ENCODE measurements at places on chromosomes 2 and 18. TPM values are rescaled to one million over a fixed set of nuclear protein-coding genes. Genes with fewer than 3 reads are reported as not detected.

DNA sequence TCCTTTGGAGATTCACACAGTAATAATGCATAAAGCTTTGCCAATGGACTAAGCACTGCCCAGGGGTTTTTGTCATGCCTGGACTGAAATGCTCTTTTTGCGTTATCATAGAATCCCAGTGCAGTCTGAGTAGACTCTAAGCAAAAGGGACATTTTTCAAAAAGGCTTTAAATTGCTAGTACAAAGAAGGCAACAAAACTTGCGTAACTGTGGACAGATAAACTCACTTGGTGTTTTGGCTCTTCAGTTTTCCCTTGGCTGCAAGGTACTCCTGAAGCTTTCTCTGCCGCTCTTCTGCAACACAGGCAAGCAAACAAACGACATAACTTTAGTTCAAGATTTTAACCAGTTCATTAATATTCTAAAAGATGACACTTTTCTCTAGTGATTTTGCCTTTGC lies 2.1 kb downstream of the CKAP2L start:
- no peak for DNase-seq

DNA sequence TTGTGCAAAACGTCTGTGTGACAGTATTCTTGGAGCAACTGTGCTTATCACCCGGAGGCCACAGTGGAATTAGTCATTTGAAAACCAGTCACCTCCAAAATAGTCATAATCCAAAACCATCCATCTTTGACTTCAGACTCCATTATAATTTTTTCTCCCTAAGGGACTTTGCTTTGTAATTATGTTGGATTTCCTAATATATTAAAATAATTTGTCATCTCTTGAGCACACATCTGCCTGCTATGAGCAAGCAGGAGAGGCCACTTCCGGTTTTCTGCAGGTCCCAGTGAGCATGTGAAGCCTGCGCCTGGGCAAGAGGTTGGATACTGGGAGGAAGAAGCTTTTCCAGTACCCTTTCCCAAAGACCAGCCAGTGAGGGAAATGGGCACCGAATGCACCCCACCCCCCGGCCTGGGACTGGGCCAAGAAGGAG lies 57.7 kb downstream of the ODC1 start:
- DNase-seq = no peak

DNA sequence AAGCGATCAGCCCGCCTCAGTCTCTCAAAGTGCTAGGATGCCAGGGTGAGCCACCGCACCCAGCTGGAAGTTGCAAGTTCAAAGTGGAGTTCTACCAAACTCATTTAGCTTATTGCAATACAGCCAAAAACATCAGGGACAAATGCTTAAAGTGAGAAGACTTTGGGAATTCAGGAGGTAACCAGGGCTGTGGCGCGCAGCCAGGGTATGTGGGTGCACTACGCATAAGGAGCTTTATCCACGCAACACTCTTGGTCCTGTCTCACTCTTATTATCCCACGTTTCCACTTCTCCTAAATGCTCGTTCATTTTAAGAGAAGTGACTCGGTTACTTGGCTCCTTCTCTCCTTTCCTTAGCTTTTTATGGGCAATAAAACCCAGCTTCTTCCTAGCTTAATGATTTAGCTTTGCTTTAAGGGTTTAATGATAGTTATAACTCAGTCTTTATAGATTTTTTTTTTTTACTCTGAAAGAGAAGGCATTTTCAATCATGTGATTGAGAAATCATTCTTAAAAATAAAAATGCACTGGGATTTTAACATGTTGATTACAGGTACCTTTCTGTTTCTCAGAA lies 199.8 kb downstream of the KCNE4 start:
- no peak for DNase-seq

- no peak for DNase-seq
Observed at GRCh38 chr2:96468904-96469303, 36.3 kb downstream of the NEURL3 start.

GRCh38 chr2:106963156-106963555 lies 77.2 kb upstream of the ST6GAL2 start:
- DNase-seq = no peak

GRCh38 chr2:74036450-74037195 lies 51.9 kb downstream of the TET3 start:
- DNase-seq = no peak

DNA sequence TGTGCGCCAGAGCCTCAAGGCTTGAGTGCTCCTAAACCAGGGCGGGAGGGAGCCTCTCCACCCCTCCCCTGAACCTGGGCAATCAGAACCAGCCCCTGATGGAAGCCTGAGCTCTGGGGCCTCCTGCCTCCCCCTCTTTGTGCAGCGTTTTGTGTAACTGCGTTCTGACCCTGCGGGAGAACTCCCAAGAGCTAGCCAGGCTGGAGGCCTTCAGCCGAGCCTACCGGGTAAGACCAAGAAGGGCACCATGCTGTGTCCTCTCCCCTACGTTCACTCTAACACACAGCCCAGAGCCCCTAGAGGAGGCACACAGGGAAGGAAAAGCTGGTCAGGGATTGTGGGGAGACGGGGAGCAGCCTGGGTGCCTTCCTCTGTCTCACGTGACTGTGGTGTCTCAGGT lies 108.0 kb downstream of the PLB1 start:
- DNase-seq = no peak

- no peak for DNase-seq
Observed at GRCh38 chr2:12663306-12664037, 53.3 kb upstream of the TRIB2 start.

DNA sequence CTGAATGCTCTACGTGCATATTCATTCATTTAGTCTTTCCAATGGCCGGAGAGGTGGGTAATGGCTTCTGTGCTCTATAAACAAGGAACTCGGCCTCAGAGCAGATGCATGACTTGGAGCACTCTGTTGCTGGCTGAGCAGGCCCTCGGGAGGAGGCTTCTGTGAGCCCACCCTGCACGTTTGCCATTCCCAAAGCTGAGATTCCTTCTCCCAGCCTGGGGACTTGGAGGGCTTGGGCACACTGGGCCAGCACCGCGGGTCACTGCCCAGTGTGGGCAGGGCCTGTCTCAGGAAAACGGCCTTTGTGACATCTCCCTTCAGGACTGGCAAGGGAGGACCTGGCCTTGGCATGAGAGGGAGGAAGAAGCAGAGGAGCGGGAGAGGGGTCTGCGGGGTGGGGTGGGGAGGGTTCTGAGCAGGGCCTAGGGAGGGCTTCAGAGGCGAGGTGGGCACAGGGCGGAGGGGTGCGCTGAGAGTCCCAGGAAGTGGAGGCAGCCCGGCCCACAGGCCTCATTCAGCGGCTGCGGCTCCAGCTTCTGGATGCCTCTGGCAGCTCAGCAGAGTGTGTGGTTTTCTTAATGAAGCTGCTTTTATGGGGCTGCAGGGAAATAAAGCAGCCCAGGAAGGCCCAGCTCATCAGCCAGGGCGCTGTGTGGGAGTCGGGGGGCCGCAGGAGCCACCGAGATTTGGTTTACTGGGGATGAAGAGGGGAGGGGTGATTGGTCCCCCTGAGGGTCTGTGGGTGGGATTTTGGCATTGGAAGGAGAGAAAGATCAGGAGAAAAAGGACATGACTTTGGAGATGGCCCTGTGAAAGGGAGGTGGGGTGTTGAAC lies 51.7 kb upstream of the OTOF start:
- DNase-seq = no peak

DNA sequence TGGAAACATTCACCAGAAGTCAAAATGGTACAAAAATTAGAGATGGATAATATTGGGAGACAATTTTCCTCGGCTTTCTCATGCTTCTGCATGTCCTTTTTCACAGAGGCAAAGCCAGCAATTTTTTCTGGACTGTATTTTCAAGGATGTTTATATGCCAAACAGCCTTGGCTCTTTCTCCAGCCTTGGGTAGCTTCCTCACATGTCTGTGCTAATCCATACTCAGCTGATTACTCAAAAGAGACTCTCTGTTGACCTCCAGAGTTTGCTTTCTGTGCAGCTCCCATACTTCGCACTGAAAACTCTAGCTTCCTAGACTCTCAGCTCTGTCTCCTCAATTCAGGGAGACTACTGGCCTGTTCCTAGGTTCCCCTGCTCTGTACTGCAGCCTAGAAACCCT lies 10.6 kb downstream of the C18orf63 start:
- DNase-seq = no peak

DNA sequence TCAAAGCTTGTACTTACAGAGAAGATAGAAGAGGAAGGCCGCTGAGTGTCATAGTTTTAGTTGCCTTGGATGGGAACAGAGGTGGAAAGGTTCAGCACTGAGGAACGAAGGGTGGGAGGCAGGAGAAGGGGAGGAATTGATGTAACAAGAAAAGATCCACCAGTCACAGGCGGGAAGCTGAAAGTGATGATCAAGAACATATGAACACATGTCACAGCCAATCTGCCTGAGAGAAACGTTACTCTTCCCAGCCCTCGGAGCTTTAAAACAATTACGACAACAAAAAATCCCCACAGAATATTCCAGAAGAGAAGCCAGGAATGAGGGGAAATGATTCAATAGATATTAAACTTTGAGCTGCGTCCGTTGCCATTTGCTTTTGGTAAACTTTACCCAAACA lies 87.1 kb downstream of the TSHZ1 start:
- no peak for DNase-seq

DNA sequence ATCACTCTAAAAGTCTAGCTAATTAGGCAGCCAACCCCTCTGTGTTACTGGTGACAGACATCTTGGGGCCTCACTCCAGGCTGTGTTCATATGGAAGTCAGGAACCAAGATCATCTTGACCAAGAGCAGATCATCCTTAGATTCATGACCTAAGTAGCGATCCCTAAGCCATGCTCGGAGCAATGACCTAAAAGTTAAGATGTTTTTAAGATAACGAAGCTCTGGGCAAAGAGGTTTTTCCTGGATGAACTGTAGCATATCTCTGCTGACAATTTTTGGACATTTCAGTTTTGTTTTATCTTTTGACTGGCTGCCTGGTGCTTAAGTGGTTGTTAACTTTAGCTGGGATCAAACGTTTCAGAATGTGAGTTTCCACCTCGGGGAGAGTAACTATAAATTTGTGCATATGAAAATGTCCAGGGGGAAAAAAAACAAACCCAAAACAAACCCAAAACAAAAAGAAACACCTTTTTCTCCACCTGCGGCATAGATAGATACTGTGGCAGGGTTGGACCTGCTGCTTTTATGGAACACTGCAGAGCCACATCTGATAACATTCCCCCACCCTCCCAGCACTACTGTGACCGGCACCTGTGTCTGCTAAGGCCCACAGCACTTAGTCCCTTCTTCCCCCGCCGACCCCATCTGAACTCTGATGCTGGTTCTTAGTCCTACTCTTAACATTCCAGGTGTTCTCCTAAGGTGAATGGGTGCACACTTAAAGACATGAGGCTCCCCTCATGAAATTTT lies 45.5 kb downstream of the EPAS1 start:
- no peak for DNase-seq

- no peak for DNase-seq
Observed at GRCh38 chr2:31894656-31895055, 116.2 kb downstream of the MEMO1 start.

DNA sequence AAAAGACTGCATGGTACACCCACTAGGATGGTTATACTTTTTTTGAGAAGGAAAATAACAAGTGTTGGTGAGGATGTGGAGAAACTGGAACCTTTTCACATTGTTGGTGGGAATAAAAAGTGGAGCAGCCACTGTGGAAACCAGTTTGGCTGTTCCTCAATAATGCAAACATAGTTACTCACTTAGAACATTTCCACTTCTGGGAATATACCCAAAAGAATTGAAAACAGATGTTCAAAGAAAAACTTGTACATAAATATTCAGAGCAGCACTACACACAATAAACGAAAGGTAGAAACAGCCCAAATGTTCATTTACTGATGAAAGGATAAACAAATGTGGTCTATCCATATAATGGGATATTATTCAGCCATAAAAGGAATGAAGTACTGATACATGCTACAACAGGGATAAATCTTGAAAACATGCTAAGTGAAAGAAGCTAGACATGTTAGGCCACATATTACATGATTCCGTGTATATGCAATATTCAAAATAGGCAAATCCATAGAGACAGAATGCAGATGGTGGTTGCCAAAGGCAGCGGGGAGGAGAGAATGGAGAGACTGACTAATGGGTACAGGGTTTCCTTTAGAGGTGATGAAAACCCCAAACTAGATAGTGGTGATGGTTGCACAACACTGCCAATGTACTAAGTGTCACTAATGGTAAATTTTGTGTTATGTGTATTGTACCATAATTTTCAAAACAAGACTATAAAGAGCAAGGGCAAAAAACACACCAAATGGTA lies 20.9 kb upstream of the LMAN1 start:
- DNase-seq = no peak

DNA sequence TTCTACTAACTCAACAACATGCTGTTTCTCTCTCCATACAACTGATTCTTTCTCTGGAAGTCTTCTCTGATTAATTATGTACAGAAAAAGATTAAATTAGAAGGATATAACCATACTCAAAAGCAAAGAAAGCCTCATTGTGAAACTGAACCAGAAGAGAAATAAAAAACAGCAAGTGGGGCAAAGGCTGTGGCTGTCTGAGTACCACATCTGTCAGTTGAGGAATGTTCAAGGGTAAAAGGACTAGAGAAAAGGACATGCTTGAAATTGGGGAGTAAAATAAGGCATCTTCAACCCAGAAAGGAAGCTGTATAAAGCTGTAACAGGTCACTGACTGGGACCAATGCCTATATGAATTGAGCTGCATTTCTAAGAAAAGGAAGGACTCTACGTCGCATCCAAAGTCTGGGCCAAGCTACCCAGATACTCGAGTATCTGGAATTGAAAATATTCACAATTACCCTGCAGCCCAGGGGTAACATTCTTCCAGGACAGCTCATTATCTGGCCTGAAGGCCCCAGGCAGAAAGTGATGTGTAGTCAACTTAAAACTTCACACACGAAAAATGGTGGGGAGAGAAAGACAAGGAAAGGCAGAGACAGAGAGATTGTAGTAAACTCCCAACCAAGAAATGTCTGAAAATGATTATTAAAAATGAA lies 356.0 kb upstream of the GALNT5 start:
- DNase-seq = no peak

DNA sequence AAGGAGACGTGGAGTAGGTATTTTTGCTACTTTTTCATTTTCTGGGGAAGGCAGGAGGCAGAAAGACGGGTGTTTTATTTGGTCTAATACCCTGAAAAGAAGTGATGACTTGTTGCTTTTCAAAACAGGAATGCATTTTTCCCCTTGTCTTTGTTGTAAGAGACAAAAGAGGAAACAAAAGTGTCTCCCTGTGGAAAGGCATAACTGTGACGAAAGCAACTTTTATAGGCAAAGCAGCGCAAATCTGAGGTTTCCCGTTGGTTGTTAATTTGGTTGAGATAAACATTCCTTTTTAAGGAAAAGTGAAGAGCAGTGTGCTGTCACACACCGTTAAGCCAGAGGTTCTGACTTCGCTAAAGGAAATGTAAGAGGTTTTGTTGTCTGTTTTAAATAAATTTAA lies 3.4 kb downstream of the FZD7 start:
- DNase-seq = peak; percentile 57

- no peak for DNase-seq
Observed at GRCh38 chr2:17867133-17867532, 11.3 kb upstream of the KCNS3 start.

SLC39A10 gene
- 19.1 TPM for total RNA-seq

TRIM43 gene
- total RNA-seq = not detected

IL37 gene
- not detected for total RNA-seq

PUS10 gene
- total RNA-seq = 4.5 TPM

LDAH gene
- 17.9 TPM for total RNA-seq

GREB1L gene
- total RNA-seq = 2.7 TPM

ARHGEF33 gene
- not detected for total RNA-seq

ILKAP gene
- 18.8 TPM for total RNA-seq

SPP2 gene
- total RNA-seq = not detected

ZEB2 gene
- total RNA-seq = 17.0 TPM

Measured in H4 (cell line).